ENCODE measurements at places on chromosomes 13 and 19. TPM values are rescaled to one million over a fixed set of nuclear protein-coding genes. Genes with fewer than 3 reads are reported as not detected.

- DNase-seq: no peak
Measured at GRCh38 chr19:47310323-47310722, 662 bp downstream of the C5AR1 start.

DNA sequence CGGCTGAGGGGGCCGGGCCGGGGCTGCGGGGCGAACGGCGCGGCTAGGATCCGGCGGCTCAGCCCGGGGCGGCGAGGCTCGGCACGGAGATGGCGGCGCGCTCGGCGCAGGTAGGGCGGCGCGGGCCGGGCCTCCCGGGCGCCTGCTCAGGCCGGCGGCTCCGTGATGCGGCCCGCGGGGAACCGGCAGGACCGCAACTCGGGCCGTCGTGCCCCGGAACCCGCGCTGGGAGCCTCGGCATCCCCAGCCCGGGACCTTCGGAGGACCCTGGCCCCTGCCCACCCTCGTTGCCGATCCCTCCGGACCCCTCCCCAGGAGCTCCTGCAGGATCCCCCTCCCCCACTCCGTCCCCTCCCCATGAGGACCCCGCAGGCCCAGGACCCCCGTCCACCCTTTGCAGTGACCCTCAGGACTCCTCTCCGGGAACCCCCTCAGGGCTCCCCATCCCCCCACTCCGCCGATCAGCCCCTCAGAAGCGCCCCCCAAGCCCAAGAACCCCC is 304 bp downstream of the EVI5L start:
- DNase-seq: no peak

GRCh38 chr13:23321535-23322241 is 111.8 kb downstream of the SACS start:
- peak; percentile 11 for DNase-seq

GRCh38 chr19:15178629-15179308 is 22.0 kb downstream of the NOTCH3 start:
- no peak for DNase-seq

GRCh38 chr19:49213791-49214190 is 56.2 kb downstream of the TRPM4 start:
- DNase-seq: no peak

DNA sequence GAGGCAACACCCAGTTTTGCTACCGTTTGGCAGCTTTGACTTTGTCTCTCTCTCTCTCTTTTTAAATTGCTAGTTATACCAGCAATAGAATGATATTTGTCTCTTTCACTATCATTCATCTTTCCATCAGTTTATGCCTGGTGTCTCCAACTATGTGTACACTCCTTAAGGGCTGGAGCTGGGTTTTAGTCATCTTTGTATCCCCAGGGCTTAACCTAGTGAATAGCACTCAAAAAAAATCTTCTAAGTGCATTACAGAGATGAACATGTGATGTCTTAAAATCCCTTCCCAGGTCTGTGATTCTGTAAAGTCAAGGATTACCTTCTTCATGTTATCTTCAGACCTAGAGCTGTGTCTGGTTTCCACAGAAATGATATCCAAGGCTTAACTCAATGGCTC is 7.8 kb upstream of the UBL3 start:
- no peak for DNase-seq

DNA sequence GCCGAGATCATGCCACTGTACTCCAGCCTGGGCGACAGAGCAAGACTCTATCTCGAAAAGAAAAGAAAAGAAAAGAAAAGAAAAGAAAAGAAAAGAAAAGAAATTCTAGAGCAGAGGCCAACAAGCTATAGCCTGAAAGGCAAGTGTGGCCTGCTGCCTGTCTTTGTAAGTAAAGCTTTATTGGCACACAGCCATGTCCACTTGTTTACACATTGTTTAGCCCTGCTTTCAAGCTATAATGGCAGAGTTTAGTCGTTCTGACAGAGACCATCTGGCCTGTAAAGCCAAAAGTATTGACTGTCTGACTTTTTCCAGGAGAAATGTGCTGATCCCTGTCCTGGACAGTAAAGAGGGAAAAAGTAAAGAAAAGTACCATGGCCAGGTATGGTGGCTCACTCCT is 18.3 kb downstream of the NWD1 start:
- DNase-seq: peak; percentile 10

DNA sequence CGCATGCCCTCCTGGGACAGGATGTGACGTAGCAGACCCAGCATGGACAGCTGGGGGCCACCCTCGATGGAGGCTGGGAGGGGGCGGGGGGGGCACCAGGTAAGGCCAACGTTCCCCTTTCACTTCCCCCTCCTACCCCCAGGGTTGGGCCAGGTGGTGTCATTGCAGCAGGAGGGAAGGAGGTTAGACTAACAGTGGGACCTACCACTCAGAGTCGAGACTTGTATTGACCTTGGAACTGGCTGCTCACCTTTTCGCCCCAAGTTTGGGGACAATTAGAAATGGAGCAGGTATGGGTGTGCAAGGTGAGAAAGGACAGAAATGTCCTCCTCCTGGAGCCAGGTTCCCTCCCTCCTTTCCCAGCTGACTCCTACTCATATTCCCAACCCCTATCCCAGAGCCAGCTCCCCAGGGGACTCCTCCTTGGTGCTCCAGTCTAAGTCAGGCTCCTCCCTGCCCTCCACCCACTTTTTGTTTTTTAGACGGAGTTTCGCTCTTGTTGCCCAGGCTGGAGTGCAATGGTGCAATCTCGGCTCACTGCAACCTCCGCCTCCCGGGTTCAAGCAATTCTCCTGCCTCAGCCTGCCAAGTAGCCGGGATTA is 8.6 kb upstream of the SLC25A41 start:
- no peak for DNase-seq

- DNase-seq: no peak
Measured at GRCh38 chr19:57106722-57107235, 13.0 kb upstream of the USP29 start.

- no peak for DNase-seq
Measured at GRCh38 chr19:5828661-5829566, 10.6 kb downstream of the FUT6 start.

DNA sequence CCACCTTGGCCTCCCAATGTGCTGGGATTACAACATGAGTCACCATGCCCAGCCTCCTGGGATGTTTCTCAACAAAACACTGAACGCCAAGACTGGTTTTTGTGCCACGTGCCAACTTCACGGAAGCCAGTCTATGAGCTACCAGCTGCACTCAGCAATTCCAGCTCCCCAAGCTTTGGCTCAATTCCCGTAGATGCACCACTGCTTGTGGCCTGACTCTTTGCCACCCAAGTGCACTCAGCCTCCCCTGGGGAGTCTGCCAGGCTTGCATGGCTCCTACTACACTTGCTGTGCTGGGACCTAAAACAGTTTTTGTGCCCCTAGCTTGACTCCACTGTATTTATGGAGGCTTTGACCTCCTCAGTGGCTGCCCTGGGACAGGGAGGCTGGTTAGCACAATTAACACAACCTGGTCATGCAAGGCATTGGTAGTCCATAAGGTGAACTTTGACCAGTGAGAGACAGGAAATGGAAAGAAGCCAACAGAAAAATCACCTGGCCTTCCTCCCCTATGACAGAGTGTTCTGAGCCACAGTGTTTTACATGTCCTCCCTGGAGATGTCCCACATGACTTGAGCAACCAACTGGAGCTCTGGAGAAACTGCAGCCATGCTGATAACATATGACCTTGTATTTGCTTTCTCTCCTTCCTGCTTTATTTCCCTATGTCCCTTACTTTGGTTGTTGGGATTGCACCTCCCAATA is 1173.1 kb downstream of the UQCRFS1 start:
- no peak for DNase-seq

GRCh38 chr13:38355595-38356119 is 6.0 kb downstream of the UFM1 start:
- DNase-seq: no peak

DNA sequence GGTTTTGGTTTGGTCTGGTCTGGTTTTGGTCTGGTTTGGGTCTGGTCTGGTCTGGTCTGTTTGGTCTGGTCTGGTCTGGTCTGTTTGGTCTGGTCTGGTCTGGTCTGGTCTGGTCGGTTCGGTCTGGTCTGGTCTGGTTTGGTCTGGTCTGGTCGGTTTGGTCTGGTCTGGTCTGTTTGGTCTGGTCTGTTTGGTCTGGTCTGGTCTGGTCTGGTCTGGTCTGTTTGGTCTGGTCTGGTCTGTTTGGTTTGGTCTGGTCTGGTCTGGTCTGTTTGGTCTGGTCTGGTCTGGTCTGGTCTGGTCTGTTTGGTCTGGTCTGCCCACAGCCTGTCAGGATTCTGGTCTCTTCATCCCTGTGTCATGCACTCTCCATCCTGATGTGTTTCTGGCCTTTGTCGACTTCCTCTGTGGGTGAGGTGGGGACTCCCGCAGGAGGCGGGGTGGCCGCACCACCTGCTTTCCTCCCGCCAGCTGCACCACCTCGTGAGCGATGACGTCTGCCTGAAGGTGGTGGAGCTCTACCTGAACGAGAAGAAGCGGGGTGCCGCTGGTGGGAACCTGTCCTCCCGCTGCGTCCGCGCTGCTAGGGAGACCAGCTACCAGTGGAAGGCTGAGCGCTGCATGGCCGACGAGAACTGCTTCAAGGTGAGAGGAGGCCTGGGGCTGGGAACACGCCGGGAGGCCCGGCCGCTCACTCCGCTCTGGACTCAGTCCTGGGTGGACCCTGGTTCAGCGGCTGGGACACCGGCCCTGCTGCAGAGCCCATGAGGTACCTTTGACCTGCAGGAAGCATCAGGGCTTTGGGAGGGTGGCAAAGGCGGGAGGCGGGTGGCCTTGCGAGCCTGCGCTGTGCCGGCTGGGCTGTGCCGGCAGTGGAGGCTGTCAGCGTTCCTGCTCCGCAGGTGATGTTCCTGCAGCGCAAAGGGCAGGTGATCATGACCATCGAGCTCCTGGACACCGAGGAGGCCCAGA is 12.9 kb upstream of the F2RL3 start:
- DNase-seq: no peak

- no peak for DNase-seq
Measured at GRCh38 chr19:34474233-34474989, 7.1 kb upstream of the WTIP start.

DNA sequence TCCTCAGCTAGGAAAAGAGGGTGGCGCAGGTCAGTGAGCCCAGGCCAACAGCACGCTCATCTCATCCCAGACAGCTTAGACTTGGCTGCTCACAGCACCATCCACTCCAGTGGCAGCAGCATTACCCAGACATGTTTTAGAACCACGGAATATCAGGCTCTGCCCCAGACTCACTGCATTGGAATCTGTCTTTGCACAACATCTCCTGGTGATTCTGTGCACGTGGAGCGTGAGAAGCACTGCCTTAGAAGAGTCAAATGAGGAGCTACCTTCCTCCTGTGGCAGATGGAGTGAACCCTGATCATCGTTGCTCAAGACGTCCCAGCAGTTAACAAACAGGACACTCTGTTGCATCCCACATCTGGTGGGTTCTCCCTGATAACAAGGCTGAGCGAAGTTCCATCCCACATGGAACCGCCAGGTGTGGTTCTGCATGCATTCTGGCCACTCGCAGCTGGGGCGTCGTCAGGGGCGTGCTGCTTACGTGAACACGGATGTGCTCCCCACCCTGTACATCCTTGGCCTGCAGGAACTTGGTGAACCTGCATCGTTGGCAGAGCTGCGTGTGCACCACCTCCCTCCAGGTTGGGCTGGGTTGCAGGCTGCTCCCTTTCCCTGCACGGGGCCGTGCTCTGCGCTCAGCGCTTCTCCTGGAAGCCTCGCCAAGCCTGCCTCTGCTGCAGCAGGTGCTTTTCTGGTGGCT is 25.2 kb upstream of the ATP11A start:
- no peak for DNase-seq

DNA sequence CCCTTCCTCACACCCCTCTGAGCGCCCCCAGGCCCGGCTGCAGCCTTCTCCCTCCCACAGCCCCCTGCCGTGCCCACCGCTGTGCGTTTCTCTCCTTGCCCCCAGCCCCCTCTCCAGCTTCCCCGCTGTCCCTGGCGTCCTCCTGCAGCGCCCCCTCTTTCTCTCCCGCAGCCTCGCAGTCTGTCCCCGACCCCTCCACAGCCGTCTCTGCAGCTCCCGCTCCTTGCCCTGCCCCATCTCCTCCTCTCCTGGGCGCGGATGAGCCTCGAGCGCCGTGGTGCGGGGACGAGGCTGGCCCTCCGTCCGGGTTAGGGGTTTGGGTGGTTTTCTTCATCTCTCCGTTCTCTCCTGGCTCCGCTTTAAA is 1.1 kb downstream of the KMT5C start:
- DNase-seq: no peak

DNA sequence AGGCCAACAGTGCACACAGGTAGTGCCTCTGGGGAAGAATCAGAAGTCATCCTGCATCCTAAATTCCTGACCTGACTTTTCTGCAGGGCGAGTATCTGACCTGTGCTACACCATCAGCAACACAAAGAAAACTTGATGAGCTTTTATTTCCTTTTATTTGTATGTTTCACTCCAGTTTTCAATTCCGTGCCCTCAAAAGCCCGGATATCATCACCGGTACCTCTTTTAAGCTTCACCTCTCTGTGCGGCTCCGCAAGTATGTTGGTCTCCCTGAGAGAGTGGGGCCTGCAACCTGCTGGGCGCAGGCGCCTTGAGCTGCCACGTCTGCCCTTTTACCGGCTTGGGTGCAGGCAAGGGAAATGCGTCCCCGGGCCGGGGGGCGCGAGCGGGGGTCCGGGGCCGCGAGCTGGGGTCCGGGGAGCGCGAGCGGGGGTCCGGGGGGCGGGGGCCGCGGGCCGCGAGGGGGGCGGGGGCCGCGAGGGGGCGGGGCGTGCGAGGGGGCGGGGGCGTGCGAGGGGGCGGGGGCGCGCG is 4.3 kb upstream of the DUXA start:
- DNase-seq: peak; percentile 20

- DNase-seq: no peak
Measured at GRCh38 chr19:32642771-32643170, 32.2 kb downstream of the ANKRD27 start.

GRCh38 chr13:107170270-107170931 is 602.5 kb upstream of the ARGLU1 start:
- no peak for DNase-seq

- DNase-seq: no peak
Measured at GRCh38 chr13:50474088-50474662, 369.3 kb downstream of the DLEU7 start.

- no peak for DNase-seq
Measured at GRCh38 chr19:43570174-43570791, 5.0 kb downstream of the XRCC1 start.

- no peak for DNase-seq
Measured at GRCh38 chr13:21528616-21529015, 69.5 kb upstream of the ZDHHC20 start.

DNA sequence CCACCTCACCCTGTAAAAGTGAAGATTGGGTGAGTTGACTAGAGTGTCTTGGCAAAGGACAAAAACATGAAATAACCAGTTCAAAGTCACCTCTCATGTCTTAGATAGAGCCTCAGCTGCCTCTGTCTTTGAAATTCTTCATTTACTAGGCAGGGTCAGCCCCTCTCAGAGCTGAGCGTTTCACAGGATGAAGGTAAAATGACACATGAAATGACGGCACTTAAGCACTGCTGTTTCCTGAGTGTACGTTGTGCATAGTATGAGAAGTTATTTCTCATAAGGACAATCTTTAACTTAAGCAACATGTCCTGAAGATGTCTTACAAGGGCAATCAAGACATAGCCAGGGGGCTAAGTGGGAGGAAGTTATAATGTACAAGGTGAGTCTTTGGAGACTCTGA is 32.3 kb upstream of the SLC10A2 start:
- no peak for DNase-seq

EVI5L gene
- total RNA-seq: 1.3 TPM

NLRP11 gene
- 0.02 TPM for total RNA-seq

VAV1 gene
- not detected for total RNA-seq

LILRA1 gene
- not detected for total RNA-seq

NCAN gene
- total RNA-seq: not detected

ZIM2 gene
- total RNA-seq: 10.3 TPM

ZNF560 gene
- total RNA-seq: not detected

TRIP10 gene
- 32.5 TPM for total RNA-seq

PINLYP gene
- total RNA-seq: not detected
